ENCODE measurements at places on chromosomes 2 and 18.

DNA sequence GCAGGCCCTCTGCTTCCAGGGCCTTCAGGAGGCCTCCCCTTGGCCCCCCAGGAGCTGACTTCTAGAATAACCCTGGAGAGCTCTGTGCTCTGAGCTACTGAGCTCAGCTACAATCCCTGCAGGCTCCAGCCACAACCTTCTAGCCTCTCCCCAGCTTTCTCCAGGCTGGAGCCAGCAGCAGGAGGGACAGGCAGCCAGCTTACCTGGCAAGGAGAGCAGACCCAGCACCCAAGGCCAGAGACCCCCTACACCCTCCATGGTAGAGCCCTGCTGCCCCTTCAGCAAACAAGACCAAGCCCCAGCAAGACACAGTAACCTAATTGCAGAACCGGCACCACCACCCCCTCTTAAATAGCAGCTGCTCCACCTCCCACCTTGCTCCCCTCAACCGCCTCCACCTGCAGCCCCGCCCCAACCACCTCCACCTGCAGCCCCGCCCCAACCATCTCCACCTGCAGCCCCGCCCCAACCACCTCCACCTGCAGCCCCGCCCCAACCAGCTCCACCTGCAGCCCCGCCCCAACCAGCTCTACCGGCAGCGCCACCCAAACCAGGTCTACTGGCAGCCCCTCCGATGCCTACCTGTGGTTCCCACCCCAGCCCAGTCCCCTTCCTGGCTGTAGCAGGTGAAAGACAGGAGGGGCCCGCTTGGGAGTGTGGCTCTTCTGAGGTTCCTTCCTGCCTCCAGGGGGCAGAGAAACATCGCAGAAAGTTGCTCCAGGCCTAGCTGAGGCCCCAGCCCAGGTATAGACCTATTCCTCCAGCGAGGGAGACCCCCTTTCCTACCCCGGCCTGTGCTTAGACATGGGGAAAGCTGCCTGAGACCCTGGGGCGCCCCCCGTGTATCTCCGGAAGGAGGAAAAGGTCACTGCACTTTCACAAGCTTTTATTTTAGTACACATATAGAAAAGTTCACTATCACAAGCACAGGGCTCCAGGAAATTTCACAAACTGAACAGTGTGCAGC is at the start of gene ASTL:
Gene ASTL (minus strand): TSS at position 324 of the 967 bp plus-strand sequence. CDS start 66 bp downstream, at position 258.
- no peak for DNase-seq

DNA sequence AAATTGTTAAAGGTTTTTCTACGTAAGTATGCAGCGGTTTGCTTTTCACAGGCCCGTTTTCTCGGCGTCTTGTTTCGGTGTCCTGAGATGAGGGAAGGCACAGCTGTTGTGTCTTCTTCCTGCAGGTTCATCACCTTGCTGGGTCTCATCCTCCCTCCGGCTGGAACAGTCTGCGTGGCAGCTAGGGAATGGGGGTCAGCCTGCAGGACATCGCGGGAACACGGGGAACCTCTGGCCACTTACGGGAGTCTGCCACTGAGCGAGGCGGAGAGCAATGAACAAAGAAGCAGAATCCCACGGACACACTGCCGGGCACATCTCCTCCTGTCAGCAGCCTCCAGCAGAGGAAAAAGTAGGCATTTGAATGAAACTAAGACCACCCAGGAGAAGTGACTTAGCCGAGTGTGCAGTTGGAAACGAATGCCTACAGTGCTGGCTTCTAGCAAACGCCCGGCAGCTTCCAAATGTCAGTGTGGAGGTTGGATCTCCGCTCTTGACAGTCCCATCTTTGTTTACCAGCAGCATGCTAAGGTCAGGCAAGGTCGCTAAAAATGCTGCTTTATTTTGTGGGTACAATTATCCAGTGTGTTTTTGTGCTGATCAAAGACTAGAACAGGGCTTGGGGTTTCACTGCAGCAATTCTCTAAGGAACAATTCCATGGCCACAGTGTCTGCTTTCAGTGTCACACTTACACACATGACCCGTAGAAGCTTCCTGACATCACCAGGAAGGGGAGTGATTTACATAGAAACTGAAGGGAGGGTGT is 109.8 kb upstream of the SEC11C start:
- DNase-seq: no peak

DNA sequence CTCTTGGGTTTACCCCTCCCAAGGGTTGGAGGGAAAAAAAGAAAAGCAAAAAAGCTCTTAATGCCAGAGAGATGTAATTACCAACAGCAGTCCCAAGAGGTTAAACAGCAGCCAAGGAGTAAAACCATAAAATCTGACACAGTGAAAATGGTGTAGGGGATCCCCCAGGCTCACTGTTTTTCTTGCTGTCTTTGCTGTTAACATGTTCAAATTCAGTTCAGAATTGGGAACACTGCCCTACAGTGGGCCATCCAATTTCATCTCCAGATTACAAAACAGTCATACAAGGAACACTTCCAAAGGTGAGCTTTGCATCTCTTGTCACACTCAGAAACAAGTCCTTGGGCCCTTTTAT is 54.5 kb downstream of the PLEKHM3 start:
- DNase-seq: no peak

DNA sequence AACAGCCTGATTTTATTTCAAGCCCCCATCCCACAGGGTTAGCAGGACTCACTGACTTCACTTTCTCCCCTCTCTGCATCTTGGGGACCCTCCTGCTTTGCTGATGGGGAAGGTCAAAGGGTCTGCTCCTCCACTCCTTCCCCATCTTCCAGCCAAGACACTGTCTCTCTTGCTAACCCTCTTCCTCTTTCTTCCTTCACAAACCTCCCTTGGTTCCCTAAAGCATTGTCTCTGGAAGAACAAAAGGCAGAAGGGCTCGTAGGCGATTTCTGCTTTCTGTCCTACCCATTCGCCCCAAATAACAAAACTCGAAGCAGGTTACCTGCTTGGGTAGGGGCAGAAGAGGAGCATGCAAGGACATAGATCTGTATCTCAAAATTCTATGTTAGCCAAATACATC is 5.5 kb upstream of the SLC4A3 start:
- no peak for DNase-seq

- DNase-seq: no peak
These were observed 34.2 kb upstream of the COL6A3 start for GRCh38 chr2:237448171-237448570.

DNA sequence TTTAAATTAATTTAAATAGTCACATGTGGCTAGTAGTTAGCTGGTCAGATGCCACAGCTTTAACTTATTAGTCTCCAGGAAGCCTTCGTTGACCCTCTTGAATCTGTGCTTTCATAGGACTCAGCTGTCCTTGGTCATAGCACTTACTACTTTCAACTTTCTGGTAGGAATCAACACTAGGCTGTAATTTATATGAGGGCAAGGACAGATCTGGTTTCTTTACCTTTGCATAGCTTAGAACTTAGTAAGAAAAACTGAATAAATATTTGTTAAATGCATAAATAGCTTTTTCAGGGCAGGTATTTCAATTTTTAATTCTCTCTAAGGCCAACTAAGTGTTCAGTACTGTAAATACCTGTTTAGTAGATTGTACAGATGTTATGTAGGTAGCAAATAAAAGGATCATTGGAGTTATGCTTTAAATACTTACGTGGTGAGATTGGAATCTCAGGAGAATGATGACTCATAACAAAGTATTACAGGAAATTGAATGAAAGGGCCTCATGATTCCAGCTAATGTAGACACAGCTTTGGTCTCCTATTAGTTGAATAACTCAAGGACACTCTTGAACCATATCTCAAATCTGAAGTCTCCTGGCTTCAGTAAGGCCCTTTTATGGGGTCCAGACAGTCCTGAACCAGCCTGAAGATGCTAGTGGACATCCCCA is 2.6 kb downstream of the CLIP4 start:
- DNase-seq: no peak

DNA sequence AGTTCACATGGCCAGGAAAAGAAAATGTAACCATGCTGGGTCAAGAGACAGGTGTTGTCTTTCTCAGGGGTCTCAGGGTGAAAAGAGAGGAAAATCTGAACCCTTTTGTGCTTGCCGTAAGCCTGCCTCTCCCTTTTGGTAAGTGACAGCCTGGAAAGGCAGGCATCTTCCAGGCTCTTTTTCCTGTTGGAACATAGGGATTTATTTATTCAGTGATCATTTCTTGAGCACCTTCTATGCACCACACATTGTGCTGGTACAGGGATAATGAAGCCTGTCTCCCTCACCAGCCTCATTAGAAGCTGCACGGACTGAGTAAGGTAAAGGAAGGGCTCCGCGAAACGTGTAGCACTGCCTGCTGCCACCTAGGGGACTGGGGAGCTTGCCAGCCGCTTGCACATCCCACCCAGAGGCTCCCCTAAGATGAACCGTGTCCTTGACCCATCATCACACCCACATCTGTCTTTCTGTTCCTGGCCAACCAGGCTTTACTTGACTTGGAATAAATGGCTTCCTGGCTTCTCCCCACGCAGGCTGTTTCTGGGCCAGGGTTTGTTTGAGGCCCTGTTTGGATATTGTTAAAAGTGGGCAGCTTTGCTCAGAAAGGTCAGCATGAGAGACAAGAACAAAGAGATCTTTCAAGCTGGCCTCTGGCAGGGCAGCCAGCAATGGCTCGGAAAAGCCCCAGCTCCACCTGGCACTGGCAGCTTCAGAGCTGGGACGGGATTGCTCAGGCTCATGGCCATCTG is 73.3 kb upstream of the MCFD2 start:
- DNase-seq: no peak

- DNase-seq: peak; percentile 32
These were observed at the start of gene LGALSL for GRCh38 chr2:64453770-64454385. LGALSL (plus strand) TSS chr2:64454162; CDS start chr2:64454546, 384 bp downstream.

DNA sequence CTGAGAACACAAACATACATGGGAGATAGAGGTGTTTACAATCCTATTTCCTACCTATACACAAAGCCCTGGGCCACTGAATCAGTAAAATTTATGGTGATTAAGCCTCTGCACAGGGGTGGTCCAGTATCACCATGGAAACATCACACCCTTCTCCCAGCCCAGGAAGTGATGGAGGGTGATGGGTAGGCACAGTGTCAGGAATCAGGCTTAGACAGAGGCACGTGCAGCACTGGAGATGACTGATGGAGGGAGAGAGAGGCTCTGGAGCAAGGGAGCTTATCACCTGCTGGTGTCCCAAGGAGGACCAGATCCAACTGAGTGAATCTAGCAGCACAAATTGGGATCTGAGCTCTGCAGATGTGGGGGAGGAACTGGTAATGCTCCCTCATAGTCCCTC is 117.2 kb downstream of the RPIA start:
- DNase-seq: no peak

- peak; percentile 26 for DNase-seq
These were observed 58.3 kb downstream of the WDR7 start for GRCh38 chr18:56709463-56709862.

DNA sequence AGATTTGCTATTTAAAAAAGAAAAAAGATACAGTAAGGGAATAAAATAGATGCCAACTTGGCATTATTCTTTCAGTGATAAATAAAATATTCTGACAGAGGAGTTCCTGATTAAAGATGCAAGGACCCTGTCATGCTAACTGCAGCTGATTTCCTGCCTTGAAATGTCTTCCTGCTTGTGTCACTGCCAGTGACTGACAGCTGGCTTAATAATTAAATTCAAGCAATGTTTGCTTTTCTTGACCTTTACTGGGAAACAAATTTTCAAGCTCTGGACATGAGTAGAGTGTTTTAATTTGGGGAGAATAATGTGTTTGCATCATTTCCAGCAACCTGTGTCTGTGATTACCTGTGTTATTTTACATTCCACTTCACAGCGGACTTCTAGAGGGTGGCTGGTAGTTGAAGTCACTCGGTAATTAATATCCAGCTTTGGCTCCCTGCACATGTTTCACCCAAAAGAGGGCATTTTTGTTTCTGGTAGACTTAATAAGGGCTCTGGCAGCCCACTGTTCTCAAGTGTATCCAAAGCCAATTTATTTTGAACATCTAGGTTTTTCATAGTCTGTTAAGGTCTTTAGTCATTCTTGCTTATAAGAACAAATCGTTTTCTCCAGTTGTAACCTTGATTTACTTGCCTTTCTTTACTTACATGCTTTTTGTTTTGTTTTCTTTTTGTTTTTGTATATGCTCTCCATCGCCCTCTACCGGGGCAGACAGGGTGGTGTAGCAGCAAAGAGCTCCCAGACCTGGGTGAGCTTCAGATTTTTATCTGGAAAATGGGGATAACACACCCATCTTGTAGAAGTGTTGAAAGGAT is 48.5 kb upstream of the PROKR1 start:
- no peak for DNase-seq

GRCh38 chr18:47507651-47508050 is 256.2 kb upstream of the SKOR2 start:
- DNase-seq: no peak

GRCh38 chr2:178204977-178205376 is 10.7 kb downstream of the OSBPL6 start:
- DNase-seq: no peak

GRCh38 chr2:71889759-71890684 is 257.6 kb downstream of the CYP26B1 start:
- DNase-seq: no peak

DNA sequence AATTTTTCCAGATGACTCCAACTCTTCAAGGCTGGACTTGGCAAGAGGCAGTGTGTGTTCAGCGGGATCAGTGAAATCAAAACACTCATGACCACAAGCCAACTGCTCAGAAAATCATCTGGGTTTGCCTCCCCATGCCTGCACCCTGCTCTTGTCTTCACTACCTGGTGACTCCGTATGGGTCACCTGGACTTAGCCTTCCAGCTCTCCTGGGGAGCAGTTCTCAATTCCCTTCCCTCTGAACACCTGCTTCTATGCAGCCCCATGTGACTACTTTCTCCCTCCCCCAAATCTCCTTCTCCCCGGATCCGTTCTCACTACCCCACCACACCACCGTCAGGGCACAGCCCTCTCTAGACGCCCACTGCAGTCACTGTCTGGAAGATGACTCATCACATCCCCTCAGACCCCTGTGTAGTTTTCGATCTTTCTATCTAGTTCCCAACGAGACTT is 130.2 kb upstream of the ID2 start:
- DNase-seq: no peak

DNA sequence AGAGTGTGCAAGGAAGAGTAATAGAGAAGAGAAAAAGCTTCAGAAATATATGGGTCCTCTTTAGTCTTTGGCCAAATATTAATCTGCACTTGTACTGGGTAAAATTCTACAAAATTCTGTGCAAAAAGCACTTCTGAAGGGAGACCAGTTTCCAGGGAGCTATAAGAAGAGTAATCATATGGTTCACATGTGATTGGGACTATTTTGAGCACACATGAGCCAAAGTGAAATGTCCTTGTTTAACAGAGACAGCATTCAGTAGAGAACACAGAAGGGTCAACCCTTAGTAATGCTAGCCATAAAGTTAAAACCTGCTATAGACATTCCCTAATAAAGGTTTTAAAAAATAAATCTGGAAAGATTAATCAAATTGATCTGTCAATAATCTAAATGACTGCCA is 49.3 kb upstream of the ACVR1C start:
- no peak for DNase-seq

DNA sequence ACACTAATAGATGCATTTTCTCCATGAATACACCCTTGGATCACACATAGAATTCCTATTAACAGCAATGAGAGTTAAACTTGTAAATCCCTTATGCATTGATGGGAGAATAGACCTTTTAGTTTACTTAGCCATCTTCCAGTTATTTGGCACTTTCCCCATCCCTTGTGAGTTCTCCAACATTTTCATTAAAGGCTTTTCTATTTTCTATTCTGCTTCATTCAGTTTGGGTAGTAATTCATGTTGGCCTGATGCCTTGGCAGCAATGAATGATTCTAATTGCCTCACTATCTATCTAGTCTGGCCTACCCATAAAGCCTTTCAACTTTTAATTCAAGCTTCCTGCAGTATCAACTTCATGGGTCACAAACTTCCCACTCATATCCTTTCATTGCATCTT is 32.3 kb downstream of the TBR1 start:
- DNase-seq: no peak

GRCh38 chr2:174145827-174146226 is 102.5 kb downstream of the OLA1 start:
- DNase-seq: no peak
